ENCODE measurements at places on chromosomes 1 and 21.
A peak's percentile ranks its signal among the peaks of the same experiment; 100 is the strongest.

GRCh38 chr1:1068517-1069055 is 5.5 kb downstream of the RNF223 start:
- no peak for DNase-seq

DNA sequence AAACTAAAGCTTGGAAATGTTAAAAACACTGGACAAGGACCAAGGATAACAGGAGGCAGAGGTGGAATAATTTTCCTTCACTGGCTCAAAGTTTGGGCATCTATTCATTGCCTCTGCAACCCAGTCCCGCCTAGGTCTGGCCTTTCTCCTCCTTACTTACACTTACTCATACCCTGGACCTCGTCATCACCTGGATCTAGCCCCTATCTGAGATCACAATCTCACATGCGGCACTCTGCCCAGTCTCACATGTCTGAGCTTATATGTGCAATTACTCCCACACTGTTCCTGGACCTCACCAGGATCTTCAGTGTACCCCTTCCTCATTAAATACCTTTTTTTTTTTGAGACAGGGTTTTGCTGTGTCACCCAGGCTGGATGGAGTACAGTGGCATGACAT is 37.6 kb downstream of the NVL start:
- no peak for DNase-seq

DNA sequence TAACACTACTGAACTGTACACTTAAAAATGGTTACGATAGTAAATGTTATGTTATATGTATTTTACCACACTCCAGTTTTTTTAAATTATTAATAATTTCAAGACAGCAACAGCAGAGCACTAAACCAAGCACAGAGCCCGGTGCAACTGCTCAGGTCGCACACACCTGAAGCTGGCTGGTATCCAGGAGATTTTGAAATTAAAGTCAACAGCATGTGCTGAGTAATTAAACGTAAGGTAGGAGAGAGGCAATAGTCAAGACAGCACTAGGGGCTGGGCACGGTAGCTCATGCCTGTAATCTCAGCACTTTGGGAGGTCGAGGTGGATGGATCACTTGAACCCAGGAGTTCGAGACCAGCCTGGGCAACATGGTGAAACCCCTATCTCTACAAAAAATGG is 35.1 kb upstream of the SLC30A10 start:
- DNase-seq: no peak

GRCh38 chr1:16148329-16149092 is 7.4 kb downstream of the EPHA2 start:
- no peak for DNase-seq

- no peak for DNase-seq
Measured at GRCh38 chr1:6440198-6441126, 15.9 kb downstream of the ESPN start.

- no peak for DNase-seq
Measured at GRCh38 chr1:53189061-53189460, 7.6 kb upstream of the CPT2 start.

DNA sequence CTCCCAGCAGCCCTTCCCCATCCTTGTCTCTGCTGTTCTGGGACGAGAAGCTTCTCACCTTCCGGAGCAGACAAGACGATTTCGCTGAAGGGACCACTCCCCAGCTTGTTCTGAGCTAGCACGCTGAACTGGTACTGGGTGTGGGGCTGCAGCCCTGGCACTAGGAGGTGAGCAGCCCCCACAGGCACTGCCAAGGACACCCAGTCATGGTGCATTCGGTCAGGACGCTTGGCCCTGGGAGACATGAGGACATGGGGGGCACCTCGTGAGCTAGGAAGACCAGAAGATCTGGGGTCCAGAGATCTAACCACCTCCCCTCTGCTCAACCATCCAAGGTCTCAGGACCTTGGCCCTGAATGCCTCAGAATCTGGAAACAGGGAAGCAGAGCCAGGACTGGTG is 5.3 kb upstream of the TAGLN2 start:
- no peak for DNase-seq

DNA sequence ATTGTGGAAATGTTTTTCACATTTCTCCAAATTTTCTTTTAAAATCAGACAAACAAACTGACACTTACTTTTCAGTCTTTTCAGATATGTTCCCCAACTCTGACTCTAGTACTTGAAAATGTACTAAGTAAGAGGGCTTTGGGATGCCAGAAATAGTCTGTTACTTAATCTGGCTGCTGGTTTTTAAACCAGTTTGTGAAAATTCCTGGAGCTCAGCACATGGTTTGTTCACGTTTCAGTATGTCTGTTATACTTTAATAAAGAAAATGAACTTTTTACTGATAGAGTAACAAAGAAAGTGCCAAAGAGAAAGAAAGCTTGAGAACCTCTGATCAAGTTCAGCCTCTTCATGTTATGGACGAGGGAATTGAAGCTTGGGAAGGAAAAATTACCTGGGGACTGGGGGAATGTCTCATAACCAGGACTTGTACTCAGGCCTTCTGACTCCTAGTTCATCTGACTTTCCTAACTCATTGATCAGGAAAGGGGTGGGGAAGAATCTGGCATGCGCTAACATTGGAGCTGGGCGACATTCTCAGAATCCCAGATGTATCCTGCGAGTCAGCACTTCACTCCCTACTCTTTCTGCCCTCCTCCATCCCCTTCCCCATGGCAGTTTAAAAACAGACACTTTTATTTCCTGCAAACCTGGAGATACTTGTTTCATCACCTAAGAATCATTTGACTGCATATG is 30.8 kb upstream of the DNAJC6 start:
- DNase-seq: no peak

DNA sequence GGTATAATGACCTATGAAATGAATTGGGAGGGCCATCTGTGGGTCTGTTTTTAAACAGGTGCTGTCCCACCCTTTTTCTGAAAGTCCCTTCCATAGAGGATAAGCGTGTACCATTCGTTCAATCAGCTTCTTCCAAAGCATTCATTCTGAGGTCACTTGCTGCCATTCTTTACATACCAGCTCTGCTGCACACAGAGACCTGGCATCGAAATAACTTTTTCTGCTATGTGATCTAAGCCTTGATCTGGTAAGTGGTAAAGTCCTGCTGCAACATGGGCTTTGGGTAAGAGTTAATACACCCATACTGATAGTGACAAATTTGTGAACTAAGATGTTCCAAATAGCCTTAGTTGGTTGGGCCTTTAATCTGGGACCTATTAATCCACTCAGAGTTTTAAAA is 38.9 kb downstream of the DR1 start:
- no peak for DNase-seq

DNA sequence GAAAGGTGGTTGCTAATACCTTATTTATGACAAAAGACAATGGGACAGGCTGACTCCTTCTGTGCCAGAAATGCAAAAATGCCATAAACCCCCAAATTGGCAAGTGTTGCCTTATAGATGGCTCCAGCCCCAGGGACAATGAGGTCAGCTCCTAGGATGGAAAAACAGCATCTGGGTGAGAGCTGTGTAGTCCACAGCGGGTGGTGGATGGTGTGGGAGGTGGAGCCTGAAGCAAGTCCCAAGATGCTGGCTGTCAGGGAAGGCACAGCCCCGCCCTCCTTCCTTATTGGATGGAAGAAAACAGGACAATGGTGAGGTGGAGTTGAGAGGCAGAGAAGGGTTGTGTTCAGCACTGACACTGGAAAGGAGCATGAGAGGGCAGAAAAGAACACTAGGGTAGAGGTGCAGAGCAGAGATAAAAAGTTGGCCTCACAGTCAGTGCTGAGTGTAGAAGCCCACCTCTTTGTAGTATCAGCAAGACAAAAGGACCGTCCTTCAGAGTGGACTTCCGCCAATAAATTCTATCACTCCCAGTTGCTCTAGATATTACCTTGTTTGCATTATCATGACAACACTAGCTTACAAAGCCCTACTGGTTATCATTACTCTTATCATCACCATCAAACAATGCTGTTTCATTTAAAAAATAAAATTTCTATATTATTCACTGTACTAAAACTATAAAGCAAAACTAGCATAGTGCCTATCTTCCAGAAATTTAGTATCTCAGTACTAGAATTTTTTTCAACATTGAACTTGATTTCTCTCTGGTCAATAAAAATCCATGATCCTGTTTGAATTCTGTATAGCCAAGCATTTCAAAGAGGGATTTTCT is 3.7 kb upstream of the SDE2 start:
- DNase-seq: no peak

DNA sequence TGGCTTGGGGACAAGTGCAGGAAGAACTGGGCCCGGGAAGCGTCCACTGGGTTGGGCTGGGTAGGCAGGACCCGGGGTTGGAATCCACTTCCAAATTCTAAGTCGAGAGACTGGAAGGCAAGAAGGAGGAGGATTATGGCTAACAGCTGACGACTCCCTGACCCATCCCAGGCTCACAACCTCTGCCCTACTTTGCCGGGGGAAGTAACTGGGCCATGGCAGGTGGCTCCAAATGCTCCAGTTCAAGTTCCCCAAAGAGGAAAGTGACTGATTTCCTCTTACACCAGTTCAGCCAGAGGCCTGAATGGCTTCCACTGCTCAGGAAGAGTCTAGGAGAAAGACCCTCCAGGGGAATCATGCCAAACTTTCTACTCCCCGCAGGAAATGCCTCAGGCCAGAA is 11.4 kb downstream of the EMC1 start:
- no peak for DNase-seq

- peak; percentile 14 for DNase-seq
Measured at GRCh38 chr21:31913182-31913608, 40.4 kb downstream of the HUNK start.

DNA sequence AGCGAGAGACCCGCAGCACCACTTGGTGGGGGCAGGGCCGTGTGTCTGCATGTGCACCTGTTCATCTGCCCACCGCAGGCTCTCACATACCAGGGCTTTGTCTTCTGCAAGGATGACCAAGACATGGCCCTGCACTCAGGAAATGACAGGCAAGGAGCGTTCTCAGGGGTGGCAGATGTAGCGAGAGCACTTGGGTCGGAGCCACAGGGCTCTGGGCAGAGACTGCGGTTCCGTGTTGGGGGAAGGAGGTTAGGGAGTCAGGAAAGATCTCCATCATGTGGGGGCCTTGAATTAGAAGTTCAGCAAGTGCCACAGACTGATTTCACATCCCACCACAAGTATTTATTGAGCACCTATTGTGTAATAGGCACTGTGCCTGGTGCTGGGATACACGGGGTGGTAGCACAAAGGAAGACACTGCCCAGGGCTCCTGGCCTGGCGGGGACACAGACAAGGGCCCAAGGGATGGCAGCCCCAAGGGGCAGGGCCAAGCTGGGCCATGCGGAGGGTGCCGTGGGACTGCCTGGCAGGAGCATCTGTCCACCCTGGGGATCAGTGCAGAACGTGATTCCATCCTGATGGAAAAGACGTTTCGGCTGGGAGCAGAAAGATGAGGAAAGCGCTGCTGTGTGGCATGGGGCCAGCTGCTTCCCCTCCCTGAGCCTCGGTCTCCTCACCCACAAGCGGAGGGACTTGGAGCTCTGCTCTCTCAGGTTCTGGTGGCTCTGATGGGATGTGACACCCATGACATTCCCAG is 11.4 kb upstream of the SPSB1 start:
- no peak for DNase-seq

GRCh38 chr1:93704052-93704451 is 22.4 kb upstream of the BCAR3 start:
- no peak for DNase-seq

- no peak for DNase-seq
Measured at GRCh38 chr1:167548059-167548932, 5.3 kb downstream of the CREG1 start.

GRCh38 chr1:60896701-60897363 is 185.5 kb upstream of the NFIA start:
- peak; percentile 52 for DNase-seq

DNA sequence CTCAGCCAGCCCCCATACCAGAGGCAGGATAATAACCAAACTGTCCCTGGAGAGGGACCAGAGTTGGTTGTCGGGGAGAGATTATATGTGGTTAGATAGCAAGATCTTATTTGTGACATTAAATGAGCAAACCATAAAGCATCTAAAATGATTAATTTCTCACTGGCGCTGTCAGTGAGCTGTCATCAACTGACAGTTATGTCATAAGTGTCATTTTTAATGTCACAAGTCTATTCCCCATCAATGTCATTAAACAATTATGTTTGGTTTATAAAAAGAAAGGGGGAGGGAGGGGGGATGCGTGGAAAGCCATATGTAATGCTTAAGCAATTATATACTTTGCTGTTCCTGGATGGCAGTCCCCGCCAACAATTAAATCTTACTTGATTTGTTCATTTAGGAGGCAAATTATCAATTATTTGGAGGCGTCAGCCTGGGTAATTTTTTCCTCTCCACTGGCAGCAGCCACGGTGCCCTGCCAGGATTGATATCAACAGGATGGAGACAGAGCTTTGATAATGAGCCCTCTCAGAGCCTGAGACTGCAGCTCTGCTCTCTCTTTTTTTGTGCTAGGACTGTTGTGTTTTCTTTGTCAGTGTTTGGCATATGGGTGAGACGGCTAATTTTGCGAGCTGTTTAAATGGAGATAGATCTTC is 333.6 kb upstream of the CAMK1G start:
- no peak for DNase-seq

GRCh38 chr1:17442841-17443240 is 3.4 kb upstream of the RCC2 start:
- DNase-seq: no peak

DNA sequence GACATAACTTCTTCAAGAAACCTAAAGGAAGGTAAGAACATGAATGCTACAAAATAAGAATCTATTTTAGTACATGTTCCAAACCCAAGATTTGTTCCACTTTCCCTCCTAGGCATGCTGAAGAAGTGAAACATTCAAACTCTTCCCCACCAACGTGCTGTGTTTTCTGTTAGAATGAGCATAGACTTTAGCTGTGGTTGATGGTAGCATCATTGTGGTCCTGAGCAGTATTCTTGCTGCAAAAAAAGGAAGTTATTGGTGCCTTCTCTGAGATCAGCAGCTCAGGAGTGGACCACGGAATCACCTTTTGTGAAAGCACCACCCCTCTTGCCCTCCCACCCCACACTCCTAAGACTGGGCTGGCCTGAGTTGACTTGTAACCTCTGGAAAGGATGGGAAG is 100.4 kb upstream of the POGK start:
- DNase-seq: no peak

DNA sequence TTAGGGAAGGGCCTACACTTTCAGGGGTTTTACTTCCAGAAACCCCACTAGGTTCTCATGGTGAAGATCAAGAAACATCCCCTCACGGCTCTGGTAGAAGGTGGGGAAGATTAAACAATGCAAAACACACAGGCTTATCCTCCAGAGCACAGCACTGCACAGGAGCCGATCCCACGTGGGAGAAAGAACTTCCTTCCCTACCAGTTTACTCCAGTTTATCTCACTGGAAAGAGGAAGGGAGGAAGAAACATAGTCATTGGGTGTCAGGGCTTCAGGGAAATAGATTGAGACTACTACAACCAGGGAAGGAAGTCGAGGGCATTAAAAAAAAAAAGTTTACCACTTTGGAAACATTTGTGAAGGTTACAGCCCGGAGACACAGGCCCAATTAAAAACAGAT is 164.4 kb downstream of the NTPCR start:
- no peak for DNase-seq

DNA sequence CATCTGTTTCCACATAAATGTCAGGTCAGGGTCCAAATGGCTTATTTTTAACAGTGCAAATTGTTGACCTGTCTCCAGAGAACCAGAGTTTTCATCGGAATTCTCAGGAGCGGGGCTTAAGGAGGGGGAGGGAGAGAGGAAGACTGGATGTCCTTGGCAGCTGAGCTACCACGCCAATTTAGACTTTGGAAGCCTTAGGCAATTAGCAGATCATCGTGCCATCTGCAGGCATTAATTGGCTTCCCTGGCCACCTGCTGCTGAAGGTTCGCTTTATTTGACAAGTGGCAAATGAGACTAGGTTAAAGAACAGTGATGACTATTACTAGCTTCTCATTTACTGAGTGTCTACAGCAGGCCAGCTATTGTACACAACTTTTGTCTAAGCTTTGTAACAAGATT is 43.7 kb downstream of the HLX start:
- no peak for DNase-seq

- peak; percentile 20 for DNase-seq
Measured at GRCh38 chr1:117671781-117672501, 66.1 kb downstream of the TENT5C start.
